ENCODE measurements at places on chromosomes 5 and 9. TPM values are rescaled to one million over a fixed set of nuclear protein-coding genes. Genes with fewer than 3 reads are reported as not detected.

- no peak for DNase-seq
These were observed 8.7 kb downstream of the JADE2 start for GRCh38 chr5:134534058-134534725.

GRCh38 chr9:123349691-123350480, 6.1 kb upstream of the CRB2 start:
- DNase-seq = peak; percentile 45

GRCh38 chr5:140966293-140967225, at the start of gene PCDHAC2:
TSS of gene PCDHAC2 (plus strand) at chr5:140966476. CDS start at chr5:140966767, 291 bp downstream.
- no peak for DNase-seq

GRCh38 chr5:57445006-57445704, 37.5 kb downstream of the ACTBL2 start:
- no peak for DNase-seq

GRCh38 chr5:35956429-35956828, 18.0 kb upstream of the CAPSL start:
- no peak for DNase-seq

DNA sequence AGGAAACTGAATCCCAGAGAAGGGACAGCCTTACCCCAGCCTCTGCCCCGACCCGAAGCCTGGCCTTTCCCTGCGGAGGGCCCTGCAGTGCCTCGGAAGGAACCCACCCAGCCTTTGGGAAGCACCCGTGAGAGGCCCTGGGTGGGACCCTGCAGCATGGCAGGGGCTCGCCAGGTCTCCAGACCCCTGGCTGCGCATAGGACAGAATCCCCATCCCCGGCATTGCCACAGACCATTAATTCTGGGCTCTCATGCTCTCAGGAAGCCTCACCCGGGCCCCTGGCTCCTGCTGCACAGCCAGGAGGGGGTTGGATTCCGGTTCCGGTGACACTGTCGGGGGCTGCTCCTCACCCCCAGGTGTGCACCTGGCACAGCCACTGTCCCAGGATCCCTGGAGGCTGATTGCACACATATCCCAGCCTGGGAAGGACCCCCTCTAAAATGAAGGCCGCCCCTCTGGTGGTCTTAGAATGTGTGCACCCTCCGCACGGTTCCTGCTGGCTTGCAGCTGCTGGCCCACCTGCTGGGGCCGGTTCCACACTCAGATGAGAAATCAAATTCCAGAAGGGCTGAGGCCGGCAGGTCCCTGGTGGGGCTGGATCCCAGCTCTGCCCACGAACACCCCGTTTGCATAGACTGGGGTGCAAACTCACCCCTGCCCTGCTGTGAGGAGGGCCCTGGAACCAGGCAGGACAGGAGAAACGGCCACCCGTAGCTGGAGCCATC, 4.7 kb downstream of the EGFL7 start:
- no peak for DNase-seq

DNA sequence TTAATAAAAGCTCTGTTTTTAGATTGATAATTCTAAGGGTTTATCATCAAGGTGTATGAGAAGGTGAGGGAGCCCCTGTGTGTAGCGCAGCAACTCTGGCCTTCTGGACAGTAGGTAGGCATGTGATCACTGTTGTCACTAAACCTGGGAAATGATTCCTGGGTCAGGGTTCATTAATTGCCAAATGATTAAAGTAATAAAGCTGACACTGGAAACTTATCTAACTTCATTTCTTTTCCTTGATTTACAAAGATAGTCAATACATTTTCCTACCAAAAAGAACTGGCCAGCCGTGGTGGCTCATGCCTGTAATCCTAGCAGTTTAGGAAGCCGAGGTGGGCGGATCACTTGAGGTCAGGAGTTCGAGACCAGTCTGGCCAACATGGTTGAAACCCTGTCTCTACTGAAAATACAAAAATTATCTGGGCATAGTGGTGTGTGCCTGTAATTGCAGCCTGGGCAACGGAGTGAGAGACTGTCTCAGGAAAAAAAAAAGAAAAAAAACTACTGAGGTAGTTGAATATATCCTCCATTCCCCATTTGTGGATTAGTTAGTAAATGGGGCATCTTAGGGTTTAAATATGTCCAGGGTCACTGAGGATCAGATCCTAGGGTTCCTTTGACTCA, 2.4 kb downstream of the EHMT1 start:
- DNase-seq = no peak

- DNase-seq = no peak
These were observed 6.0 kb upstream of the CCNJL start for GRCh38 chr5:160318409-160318808.

- DNase-seq = no peak
These were observed 101.2 kb downstream of the ESM1 start for GRCh38 chr5:54884195-54884536.

GRCh38 chr5:33756491-33756890, 135.3 kb downstream of the ADAMTS12 start:
- DNase-seq = no peak

- DNase-seq = no peak
These were observed 10.9 kb downstream of the LHX2 start for GRCh38 chr9:124022201-124023121.

- DNase-seq = no peak
These were observed 1.2 kb downstream of the SMC5 start for GRCh38 chr9:70260007-70260443.

- DNase-seq = no peak
These were observed 77.4 kb upstream of the VCAN start for GRCh38 chr5:83394190-83394589.

DNA sequence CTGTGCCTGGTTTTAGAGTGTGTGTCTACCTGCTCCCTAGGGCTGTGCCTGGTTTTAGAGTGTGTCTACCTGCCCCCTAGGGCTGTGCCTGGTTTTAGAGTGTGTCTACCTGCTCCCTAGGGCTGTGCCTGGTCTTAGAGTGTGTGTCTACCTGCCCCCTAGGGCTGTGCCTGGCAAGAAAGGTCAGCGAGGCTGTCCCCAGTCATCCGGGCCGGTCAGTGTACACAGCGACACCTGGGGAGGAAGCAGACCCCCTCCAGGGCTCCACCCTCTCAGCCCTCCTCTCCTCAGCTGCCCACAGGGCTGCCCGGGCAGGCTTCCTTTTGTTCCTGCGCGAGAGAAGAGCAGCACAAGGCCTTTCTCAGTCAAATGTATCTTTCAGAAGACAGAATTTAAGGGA, 4.1 kb downstream of the NRARP start:
- no peak for DNase-seq

- DNase-seq = no peak
These were observed 43.0 kb downstream of the LHFPL2 start for GRCh38 chr5:78605611-78606010.

- DNase-seq = no peak
These were observed 34.3 kb upstream of the RPS23 start for GRCh38 chr5:82312373-82312856.

DNA sequence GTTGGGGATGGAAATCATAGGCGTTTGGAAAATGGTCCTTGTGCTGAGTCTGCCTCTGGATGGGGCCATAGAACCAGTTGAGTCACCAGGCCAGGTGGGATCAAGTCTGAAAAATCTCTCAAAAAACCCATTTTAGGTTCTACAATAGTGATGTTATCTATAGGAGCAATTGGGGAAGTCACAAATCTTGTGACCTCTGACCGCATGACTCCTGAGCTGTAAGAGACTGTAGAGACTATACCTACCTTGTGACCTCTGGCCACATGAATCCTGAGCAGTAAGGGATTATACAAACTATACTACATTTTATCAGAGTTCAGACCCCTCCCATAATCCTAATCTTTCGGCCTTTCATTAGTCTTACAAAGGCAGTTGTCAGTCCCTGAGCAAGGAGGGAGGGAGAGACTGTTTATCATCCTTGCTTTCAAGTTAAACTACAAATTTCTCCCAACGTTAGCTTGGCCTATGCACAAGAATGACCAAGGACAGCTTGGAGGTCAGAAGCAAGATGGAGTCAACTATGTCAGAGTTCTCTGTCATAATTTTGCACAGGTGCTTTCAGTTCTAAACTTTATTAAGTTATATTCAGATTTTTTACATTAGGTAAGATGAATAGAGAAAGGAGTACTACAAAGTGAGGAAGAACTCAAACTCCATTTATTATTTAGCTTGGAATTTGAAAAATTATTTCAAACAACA, 11.5 kb upstream of the JMY start:
- no peak for DNase-seq

DNA sequence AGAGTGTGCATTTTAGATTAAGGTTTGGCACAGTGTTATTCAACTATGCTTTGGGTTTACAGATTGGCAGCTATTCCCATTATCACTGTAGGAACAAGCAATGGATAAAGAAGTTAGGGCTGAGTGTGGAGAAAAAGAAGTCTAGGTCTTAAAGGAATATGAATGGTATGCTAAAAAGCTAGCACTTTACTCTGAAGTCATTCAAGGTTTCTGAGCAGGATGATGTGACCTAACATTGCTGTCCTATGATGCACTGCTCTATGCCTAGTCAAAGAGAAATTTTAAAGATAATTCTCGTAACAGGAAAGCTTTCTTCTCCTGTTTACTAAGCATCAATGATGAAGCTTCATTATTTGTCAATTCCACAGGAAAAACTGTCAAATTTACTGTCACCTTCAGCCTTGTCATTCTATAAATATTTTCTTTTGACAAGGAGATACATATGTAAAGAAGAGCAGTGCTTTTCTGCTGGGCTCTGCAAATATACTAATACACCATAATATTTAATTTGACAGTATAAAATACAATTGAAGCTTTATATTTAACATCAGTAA, 476.1 kb upstream of the PTPRD start:
- no peak for DNase-seq

- no peak for DNase-seq
These were observed 33.6 kb downstream of the SUB1 start for GRCh38 chr5:32618962-32619361.

DNA sequence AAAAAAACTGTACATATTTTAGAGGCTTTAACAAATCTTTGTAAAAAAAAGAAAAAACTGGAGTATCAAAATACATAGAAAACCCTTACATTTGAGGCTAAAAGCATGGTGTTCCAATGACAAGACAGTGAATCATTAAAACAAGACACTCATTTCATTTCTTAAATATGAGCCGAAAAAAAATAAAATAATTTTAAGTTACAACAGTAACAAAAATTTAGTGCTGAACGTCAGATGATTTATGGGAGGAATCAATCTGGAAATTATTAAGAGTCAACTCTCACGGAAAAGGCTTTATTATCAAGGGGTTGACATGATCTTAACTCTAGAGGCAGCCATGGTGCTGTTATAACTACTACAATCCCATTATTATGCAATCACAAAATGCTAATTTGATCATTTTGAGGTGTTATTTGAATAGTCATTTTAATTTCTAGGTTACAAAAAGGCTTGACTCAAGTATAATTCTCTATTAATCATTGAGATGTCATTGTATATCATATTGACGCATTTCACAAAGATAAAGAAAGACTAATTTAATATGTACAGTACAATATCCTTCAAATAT, 51.9 kb downstream of the MAPKAP1 start:
- DNase-seq = no peak

- DNase-seq = no peak
These were observed 142.0 kb downstream of the FAM114A2 start for GRCh38 chr5:153896701-153897100.

- no peak for DNase-seq
These were observed 512 bp downstream of the GRIN3A start for GRCh38 chr9:101737705-101738565.

DNA sequence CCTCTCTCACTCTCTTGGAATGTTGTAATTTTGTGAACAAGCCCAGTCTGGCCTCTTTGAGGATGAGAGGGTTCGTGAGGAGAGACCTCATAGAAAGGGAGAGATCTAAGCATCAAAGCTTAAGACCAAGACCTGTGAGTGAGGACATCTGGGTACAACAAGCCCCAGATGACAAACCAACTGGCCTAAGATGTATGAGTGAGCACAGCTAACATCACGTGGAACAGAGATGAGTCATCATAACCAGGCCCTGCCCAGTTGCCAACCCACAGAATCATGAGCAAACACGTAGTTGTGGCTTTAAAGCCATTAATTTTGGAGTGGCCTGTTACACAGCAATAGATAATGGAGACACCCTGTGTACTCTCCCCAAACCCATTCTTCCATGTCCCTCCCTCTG, 439.1 kb upstream of the KIF2A start:
- no peak for DNase-seq

- no peak for DNase-seq
These were observed 25.7 kb downstream of the ANKRA2 start for GRCh38 chr5:73539730-73540129.

DNA sequence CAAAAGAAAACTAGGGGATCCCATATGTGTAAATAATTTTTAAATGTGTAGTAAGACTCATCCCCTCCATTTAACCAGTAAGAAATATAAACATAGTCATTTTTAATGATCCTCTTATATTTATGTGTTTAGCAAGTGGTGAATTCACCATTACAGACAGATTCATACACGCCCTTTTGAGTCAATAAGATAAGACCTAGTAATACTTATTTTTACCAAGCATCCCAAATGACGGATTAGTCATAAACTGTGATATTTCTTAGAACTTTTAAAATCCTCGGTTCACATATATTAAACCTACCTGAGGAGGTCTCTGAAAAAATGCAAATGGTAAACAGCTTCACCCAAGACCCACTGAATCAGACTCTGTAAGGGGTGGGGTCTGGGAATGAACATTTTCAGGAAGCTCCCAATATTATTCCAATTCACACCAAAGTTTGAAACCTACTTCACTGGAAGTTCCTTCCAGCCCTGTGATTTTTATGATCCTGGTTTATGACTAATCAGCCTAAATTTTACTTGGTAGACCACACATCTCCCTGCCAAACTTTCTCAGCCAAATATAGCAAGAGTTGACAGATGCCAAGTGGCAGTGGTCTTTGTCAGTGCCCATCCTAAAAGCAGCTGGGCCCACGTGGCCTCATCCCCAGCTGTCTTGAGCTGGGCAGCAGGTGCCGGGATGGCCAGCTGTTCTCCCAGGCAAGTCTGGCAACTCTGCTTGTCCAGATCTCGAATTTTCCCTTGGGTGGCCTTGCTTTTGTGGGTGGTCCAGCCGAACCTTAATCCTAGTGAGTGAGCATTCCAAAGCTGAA, 559.0 kb upstream of the RGMB start:
- DNase-seq = no peak

- DNase-seq = no peak
These were observed 181.2 kb downstream of the GLIS3 start for GRCh38 chr9:4118666-4119065.

GRCh38 chr5:177330991-177331842, 19.5 kb upstream of the MXD3 start:
- DNase-seq = no peak

The BRINP1 gene
- not detected for total RNA-seq

The SNCB gene
- total RNA-seq = not detected

The PLPP6 gene
- total RNA-seq = 3.8 TPM

The ZBED3 gene
- total RNA-seq = 3.2 TPM

The PCDHB15 gene
- not detected for total RNA-seq

The SLC1A1 gene
- total RNA-seq = not detected

The SLC6A7 gene
- not detected for total RNA-seq

The SHISAL2B gene
- total RNA-seq = not detected

The SV2C gene
- total RNA-seq = not detected

Data from natural killer cell (primary cell).